ENCODE measurements at places on chromosomes 4 and X.
A peak's percentile ranks its signal among the peaks of the same experiment; 100 is the strongest.

DNA sequence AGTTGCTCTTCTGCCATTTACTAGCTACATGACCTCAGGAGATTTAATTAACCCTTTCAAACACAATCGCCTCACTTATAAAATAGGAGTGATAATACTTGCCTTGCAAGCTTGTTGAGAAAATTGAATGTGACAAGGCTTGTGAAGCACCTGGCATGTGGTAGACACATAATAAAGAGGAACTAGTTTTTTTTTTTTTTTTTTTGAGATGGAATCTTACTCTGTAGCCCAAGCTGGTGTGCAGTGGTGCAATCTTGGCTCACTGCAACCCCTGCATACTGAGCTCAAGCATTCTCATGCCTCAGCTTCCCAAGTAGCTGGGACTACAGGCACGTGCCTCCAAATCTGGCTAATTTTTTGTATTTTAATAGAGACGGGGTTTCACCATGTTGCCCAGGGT, 73.7 kb upstream of the STIM2 start:
- DNase-seq: no peak

DNA sequence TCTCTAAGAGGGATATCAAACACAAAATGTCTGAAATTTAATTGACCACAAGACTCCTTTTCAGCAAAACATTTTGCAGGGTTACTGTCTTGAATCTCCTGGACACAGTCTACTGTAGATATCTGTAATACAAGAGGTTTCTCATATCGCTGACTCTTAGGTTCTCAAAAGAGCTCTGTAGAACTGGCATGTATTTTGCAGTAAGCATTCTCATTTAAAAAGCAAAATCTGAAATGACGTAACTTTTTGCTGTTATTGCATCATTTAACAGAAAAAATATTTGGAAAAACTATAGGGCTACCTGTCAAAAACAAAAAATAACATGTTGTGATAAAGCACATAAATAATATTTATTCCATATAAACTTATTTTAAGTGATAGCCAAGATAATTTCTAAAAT, 114.2 kb downstream of the CDS1 start:
- DNase-seq: no peak

- DNase-seq: no peak
These were observed 75.5 kb upstream of the TLR3 start for GRCh38 chr4:185993328-185993973.

GRCh38 chr4:110198049-110198434, 373 bp downstream of the ELOVL6 start:
- no peak for DNase-seq

GRCh38 chr4:152258804-152259708, 276.8 kb downstream of the FBXW7 start:
- peak; percentile 37 for DNase-seq

DNA sequence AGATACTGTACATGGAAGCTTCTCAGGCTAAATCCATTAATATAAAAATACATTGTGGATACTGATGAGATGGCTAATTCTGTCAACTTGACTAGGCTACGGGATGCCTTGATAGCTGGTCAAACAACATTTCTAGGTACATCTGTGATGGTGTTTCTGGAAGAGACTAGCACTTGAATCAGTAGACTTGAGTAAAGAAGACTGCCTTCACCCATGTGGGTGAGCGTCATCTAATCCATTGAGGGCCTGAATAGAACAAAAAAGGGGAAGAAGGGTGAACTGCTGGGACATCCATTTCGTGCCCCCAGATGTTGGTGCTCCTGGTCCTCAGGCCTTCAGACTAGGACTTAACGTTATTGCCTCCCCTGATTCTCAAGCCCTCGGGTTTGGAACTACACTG, 3.7 kb upstream of the SRP72 start:
- DNase-seq: no peak

DNA sequence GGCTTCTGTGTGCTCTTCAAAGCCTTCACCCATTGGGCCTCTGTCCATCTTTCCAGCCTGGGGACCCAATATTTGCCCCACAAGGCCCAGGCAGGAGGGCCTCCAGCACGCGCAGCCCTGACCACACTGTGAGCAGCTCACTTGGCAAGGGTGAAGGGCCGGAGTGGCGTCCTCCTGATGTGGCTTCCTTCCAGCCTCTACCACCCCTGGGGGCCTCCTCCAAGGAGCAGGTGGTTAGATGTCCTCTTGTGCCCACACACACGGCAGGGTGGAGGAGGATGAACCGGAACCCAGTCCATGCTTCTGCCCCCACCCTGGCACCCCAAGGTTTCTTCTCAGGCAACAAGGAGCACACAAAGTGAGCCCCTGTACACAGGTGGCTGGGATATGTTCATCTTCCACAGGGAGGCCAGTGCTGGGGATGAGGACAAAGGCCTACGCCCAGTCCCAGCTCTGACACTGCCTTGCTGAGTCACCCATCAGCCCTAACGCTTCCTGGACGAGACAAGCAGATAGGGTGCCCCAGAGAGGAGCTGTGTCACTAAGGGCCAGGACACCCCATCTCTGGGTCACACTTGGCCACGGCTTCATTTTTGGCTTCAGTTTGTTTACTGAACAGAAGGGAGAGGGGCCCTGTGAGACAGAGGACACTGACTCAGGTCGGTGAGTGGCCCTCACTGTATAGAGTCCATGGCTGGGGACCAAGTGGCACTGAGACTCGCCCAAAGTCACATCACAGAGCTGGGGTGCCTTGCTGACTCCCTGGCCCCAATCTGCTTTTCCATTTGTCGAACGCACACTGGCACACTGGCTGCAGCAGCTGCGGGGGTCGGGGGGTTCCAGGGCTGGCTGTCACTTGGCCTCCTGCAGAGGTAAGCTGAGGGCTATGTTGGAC, 1.9 kb downstream of the UBL4A start:
- DNase-seq: no peak

DNA sequence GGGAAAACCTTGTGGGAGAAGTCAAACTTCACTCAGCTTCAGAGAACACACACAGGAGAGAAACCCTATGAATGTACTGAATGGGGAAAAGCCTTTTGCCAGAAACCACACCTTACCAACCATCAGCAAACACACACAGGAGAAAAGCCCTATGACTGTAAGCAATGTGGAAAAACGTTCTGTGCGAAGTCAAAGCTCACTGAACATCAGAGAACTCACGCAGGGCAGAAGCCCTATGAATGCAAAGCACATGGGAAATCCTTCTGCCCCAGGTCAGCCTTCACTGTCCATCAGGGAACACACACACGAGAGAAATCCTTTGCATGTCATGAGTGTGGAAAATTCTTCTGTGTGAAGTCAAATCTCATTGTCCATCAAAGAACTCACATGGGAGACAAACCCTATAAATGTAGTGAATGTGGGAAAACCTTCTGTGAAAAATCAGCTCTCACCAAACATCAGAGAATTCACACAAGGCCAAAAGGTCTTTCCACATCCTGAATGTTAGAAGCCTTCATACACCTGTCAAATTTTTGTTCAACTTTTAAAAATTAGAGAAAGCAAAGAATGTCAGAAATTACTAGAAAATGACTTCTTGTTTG, 199.4 kb downstream of the SMIM20 start:
- no peak for DNase-seq

- DNase-seq: no peak
These were observed 647.4 kb downstream of the BCOR start for GRCh38 chrX:39450234-39450977.

- DNase-seq: peak; percentile 33
These were observed 680 bp upstream of the ASMTL start for GRCh38 chrX:1453395-1453783.

DNA sequence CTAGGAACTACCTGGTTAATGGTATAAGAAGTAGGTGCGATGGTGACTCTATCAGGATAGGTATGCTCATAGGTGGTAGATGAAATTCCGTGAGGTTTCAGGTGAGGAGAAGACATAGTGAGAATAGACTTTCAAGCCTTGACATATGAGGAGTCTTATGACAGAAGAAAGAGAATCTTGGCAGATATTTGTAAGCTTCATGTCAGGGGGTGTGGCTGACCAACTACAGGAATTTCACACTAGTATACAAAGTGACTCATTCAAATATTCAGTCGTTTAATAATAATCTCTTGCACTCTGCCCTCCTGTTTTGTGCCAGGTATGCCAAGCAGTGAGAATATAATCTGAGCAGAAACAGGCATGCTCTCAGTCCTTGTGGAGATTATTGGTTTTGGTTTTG, 22.8 kb downstream of the PACRGL start:
- no peak for DNase-seq

DNA sequence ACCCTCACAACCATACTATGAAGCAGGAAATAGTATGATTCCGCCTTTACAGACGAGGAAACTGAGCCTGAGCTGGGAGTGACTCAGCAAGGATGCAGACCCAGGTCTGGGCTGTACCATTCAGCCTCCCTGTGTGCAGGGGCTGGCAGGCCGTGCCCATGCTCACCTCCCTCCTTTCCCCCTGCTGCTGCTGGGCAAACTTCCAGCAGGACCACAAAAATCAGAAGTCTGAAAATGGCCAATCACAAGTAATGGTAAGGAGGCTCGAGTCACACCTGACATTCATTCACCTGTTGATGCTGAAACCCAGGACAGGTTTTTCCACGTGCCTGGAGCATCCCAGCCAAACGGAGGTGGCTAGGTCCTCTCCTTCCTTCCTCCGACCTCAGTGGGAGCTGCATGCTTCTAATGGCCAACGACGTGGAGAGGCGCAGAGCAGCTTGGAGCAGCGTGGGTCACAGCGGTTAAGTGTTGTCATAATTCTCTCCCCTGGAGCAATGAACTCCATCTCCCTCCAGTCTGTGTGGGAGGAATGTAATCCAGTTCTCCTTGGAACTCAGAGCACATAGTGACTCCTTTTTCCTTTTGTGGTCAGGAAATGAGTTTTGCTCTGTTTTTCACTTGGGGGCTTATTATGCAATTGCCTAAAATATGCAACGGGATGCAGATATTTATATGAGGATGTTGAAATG, 371.7 kb downstream of the BCOR start:
- peak; percentile 34 for DNase-seq

DNA sequence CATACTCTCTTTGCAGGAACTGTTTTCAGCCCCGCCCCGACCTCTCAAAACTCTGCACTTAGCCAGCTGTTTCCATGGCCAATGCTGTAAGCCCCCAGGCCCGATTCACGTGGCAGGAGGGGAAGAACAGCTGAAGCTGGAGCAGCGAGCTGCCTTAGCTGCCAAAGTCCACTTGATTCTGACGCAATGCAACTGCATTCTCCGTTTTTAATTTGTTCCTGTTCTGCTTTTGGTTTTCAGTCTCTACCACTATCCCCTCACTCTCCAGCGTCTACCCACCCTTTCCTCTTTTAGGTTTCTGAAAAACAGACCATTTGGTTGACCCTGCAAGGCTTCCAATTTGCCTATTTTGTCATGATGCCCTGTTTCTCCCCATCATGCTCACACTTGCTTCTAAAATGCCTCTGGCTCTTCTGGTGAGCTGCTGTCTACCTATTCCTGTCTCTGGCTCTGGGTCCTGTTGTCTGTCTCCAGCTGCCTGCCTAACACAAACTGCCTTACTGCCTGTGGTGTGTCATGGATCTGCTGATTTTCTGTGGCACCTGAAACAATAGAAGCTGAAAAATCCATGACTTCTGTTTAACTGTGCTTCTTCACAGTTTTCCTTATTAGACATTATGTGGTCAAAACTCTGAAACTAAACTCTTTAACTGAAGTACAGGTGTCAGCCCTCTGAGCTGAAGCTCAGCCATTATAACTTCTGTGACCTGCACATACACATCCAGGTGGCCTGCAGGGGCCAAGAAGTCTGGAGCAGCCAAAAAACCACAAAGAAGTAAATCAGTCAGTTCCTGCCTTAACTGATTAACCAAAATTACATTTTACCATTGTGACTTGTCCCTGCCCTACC, 160.5 kb upstream of the AGTR2 start:
- DNase-seq: no peak

DNA sequence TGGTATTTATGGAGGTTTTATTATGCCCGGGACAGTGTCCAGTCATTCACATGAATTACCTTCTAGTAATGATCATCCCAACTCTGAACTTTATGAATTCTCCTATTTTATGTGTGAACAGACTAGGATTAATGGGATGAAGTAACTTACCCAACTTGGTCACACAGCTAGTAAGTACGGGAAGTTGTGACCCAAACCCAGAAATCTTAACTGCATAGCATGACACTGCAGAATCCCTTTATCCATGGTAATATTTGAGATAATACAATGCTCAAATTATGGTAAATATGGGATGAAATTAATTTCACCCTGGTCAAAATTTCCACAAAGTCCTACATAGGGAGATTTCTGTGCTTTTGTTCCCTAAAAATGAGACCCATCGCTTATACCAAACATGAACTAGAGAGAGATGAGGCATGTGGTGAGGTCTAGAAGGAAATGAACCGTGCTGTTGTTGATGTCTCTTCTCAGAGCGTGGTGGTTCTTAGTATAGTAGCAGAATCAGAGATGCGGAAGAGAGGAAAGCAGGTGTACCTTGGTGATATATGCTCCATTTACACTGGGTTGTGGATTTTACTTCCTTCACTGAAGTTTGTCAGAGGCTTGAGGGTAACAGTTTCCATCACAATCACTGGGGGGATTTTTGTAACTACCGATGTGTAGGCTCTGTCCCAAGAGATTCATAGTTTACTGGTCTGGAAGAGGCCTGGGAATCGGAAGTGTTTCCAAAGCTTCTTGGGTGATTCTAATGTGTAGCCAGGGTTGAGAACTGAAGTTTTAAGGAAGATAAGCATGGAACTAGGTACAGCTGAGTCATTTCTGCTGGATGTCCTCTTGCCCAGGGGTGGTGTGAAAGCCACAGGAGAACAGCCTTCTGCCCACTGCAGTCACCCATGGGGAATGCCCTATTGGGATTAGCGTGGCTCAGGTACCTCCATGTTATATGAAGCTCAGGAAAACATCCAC, 30.2 kb upstream of the FAM9C start:
- no peak for DNase-seq

DNA sequence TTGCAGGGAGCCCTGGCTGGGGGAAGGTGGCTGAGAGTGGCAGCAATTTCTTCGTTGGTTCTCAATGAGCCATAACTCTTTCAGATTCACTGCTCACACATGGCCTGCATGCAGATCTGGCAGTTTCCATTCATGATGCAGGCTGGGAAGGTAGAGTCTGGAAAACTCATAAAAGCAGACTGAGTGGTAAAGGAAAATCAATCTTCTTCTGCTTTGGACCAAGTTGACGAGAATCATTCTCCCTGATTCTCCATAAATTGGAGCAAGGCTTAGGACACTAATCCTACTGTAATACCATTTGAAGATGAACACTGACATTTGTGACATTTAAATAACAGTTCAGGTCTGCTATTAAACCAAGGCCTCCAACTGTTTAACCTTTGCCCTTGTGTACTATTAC, 35.3 kb upstream of the HAND2 start:
- no peak for DNase-seq

GRCh38 chr4:40228497-40229365, 31.9 kb downstream of the RHOH start:
- DNase-seq: no peak

GRCh38 chr4:133711817-133712216, 489.8 kb downstream of the PABPC4L start:
- DNase-seq: no peak

DNA sequence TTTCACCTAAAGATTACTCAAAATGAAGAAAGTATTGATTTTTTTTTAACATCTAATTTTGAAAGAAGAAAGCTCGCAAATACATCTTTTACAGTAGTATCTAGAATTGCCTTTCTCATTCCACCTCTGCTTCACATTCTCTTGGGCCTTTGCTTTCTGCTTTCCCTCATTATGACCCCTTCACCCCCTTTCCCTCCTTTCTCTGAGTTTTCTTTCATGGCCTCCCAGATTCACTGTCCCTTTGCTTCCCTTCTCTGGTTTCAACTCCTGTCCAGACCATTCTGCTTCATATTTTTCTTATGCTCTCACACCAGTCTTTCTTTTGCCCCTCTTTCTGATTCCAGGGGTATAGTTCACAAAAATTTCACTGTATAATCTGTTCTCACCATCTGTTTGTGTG, 29.0 kb downstream of the ADH5 start:
- no peak for DNase-seq
